ENCODE measurements at places on chromosomes 3 and 15.

DNA sequence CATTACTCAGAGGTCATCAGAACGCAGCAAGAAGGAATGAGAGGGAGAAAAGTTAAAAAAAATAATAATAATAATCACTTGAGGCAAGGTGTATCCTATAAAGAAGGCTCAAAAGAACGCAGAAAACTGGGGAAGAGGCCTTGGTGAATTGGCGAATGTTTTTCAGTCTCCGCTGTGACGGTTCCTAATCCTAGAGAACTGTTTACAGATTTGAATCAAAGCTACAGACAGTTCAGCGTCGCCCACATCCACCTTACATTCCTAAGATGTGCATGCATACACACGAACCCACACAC, 634 bp downstream of the ZMAT3 start:
- no peak for DNase-seq

GRCh38 chr3:194395778-194396538, 3.1 kb downstream of the GP5 start:
- DNase-seq: no peak

DNA sequence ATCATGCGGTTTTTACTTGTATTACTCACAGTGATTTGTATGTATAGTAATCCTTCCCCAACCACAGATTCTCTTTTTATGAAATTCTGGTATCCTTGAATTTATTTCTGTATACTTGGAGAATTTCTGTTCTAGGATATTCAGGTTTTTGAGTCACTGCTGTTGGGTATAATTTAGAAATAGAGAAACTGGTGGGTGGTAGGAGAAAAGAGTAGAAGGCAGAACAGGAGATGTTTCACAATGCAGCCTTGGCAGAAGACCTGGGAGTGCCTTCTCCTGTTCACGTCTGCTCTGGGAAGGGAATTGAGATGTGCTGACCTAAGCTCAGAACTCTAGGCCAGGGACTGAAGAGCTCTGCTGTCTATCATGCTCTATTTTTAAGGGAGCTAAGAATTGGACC, 193.6 kb downstream of the EPHB1 start:
- DNase-seq: no peak

DNA sequence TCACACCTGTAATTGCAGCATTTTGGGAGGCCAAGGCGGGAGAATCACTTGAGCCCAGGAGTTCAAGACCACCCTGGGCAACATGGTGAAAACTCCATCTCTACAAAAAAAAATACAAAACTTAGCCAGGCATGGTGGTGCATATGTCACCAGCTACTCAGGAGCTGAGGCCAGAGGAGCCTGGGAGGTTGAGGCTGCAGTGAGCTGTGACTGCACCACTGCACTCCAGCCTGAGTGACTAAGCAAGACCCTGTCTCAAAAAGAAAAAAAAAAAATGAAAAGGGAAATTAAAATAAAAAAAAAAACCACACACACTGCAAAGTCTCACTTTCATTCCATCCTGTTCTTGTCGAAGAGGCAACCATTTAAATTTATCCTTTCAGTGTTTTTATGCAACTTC, 100.8 kb upstream of the PIAS1 start:
- no peak for DNase-seq

- DNase-seq: no peak
Measured at GRCh38 chr3:161531930-161532329, 35.3 kb downstream of the OTOL1 start.

- DNase-seq: no peak
Measured at GRCh38 chr3:190911382-190911781, 48.9 kb upstream of the GMNC start.

GRCh38 chr15:51046799-51047449, 47.8 kb downstream of the TNFAIP8L3 start:
- no peak for DNase-seq
